ENCODE measurements at places on chromosomes 5 and 9.

DNA sequence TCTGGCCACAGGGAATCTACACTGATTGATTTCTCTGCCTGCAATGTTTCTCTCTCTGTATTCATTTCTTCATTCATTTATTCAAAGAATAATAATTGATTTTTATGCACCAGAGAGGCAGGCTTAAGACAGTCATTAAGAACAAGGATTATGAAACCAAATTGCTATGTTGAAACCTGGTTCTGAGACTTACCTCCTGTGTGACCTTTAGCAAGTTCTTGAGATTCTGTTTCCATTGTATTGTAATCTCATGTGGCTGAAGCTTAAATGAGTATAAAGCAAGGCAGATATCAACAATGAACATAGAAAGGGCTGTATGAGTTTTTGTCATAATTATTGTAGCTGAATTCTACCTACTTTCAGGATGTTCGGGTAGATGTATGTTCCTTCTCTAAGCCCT, 129.6 kb upstream of the GRIA1 start:
- DNase-seq, result no peak

GRCh38 chr5:43041110-43041668, 1.1 kb upstream of the ANXA2R start:
- no peak for DNase-seq

GRCh38 chr9:4678679-4679267, 596 bp upstream of the CDC37L1 start:
- DNase-seq, result peak; percentile 31

DNA sequence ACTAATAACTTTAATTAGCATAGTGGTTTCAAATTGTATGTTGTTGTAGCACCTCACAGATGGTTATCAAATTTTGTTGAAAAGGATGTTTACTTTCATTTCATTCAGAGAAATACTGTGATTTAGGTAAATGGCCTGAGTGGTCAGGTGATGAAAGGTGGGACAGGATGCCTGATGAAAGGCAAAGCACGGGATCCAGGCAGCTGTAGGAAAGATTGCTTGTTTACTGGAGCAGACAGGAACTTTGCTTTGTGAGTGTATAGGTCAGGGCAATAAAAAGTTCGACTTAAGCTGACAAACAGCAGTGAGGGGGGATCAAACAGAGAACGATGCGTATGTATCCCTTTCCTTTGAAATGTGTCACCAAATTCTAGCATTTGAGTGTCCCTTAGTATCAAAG, 19.0 kb downstream of the KIAA1958 start:
- no peak for DNase-seq

DNA sequence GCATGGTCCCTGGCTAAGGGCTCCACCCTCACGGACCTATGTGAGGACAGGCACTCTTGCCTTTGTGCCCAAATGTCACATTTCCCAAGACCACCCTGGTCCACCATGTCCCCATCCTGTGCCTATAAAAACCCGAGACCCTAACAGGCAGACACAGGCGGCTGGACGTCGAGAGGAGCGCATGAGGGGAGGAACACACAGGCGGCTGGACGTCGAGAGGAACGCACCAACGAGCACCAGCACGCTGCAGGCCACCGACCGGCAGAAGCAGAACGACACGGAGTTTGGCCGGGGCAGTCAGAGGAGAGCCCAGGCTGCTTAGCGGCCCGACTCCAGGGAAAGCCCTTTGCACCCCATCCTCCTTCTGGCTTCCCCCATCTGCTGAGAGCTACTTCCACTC, 119.9 kb downstream of the ADAMTS2 start:
- no peak for DNase-seq

DNA sequence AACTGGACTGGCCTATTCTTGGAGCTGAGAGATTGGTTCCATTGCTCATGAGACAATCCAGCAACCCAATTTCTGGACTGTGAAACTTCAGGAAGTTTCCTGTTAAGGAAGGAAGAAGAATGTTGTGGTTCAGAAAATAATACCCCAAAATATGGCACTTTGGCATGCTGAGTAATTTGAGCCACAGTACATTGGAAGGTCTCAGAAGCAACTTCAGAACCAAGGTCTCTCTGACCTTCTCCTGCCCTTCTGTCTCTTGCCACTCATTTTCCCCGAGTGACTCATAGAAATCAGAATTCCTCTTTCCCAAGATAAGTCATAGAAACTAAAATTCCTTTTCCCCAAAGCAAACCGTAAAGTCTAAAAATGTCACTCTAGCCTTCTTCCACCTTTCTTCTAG, 1366.1 kb downstream of the PTPRD start:
- no peak for DNase-seq

DNA sequence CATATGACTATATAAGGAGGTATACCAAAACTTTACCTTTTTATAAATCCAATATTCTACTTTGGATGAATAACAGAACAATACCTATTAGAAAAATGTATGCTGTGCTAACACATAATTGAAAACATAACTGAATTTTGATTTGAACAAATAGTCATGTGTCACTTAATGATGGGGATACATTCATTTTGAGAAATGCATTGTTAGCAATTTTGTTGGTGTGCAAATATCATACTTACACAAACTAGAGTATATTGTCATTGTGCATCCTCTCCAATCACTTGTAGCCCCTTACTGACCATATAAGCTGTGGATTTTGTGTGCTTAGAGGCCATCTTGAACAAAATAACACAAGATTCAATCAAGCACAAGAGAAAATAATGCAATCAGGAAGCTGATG, 72.3 kb upstream of the SLCO4C1 start:
- no peak for DNase-seq

GRCh38 chr9:86300701-86301100, 18.4 kb upstream of the ISCA1 start:
- DNase-seq, result no peak

DNA sequence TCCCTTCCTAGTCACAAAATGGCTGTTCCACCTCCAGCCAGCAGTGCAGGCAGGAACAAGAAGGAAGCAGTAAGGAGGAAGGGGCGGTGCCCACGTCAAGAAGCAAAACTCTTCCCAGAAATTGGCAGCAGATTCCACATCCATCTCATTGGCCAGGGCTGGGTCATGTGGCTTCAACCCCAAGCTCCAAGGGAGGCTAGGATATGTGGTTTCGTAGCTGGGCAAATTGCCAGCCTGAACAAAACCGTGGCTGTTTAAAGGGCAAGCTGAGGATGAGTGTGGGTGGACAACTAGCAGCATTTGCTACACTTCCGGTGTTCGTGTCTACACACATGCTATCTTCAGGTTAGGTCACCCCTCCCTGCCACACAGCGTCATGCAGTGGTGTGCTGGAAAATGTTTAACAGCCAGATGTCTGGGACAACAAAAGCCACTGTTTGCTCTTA, 92.1 kb upstream of the MAP1B start:
- no peak for DNase-seq

GRCh38 chr5:165161204-165161603, 1655.8 kb downstream of the MAT2B start:
- DNase-seq, result no peak

- DNase-seq, result no peak
These were observed 480.8 kb downstream of the SPATA31A7 start for GRCh38 chr9:61670616-61671015.

GRCh38 chr5:35129921-35130485, 82.3 kb upstream of the AGXT2 start:
- no peak for DNase-seq
